Nucleus accumbens (tissue), 56 donors: ENCODE measurements at places on chromosomes 12 and 14.

GRCh38 chr14:102523569-102524450, 14.2 kb upstream of the ANKRD9 start:
- DNase-seq, result no peak

DNA sequence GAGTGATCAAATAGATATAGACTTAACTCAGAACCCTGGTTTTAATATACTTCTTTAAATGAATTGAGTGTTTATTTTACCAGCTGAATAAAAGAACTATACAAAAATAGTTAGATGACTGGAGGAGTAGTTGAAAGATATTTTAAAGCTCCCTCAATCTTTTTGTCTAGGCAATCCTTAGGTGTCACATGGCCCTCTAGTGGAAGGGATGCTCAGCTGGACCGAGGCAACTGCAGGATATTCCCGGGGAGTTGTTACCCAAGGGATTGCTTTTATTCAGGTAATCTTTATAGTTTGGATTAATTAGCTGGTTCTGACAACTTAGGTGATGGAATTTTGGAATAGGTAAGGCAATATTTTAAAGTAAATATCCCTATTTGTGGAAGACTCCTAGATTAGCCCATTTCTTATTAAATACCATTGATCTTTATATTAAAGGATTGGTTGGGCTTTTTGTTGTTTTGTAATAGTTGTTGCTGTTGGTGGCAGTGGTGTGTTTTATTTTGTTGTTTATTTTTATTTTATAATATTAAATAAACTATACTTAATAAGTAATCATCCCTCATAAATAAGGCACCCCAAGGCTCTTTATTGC, 57.1 kb downstream of the ZDHHC17 start:
- DNase-seq, result no peak

GRCh38 chr12:66898700-66899469, 220.0 kb upstream of the GRIP1 start:
- DNase-seq, result no peak

GRCh38 chr12:120216742-120217605, 16.1 kb upstream of the RPLP0 start:
- no peak for DNase-seq

- no peak for DNase-seq
These were observed 5.8 kb downstream of the ADCK1 start for GRCh38 chr14:77805706-77806105.

DNA sequence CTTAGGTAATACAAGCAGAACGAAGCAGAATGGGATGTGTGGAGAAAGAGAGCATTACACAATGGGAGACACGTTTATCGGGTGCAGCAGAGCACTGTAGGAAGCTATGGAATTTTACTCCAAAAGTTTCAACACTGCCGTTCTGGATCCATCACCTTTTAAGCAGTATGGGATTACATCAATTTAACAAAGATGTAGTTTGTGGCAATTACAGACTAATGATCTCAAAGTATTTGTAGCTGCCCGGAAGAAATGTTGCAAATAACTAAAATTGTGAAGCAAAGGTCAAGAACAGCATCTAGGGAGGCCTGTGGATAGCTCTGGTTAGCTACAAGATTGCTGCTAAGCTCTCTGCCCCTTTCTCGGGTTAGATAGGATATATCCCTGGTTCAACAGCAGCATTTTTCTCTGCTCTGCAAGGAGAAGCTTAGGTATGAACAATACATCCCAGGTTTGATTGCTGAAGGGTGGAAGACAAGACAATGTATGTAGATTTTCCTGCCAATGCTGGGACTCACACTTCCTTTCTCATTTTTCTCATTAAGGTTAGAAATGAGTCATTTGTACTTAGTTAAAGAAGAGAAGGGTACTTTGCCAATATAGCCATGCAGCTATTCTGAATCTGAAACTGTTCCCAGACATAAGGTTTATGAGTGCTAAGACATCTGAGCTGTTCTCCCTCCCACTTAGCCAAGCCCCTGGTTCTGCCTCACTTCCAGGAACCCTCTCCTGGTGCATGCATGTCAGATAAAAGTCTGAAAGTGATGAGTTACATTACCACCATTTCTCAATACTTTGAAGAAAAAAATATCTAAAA, 75.0 kb upstream of the HIF1A start:
- DNase-seq, result no peak

- no peak for DNase-seq
These were observed 35.8 kb downstream of the FLVCR2 start for GRCh38 chr14:75614179-75614578.

GRCh38 chr12:58386136-58386535, 444.8 kb downstream of the ATP23 start:
- no peak for DNase-seq

DNA sequence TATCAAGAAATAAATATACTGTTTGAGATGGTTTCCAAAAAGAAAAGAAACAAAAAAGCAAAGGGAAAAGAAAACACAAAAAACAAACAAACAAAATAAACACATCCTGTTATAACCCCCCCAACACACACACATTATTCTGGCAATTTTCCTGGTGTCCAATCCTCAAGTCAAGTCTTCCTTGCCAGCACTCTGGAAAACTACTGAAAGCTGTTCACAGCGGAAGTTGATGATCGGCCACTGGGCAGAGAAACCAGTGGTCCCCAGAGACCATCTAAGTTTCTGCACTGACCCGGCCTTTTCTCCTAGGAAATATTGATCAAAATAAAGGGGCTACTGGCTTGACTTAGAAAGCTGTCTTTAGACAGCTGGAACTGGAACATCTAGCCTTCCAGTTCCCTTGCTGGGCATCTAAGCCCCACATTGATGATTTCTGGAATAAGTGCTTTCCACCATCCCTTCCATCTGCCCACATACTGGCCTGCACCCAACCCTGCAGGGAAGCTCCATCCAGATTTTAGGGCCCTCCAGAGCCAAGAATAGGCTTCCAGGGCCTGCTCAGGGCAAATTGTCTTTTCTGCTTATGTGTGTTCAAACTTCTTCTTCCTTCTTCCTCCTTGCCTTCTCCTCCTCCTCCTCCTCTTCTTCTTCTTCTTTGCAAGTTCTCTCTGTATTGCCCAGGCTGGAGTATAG, 11.6 kb upstream of the PPP1CC start:
- no peak for DNase-seq

DNA sequence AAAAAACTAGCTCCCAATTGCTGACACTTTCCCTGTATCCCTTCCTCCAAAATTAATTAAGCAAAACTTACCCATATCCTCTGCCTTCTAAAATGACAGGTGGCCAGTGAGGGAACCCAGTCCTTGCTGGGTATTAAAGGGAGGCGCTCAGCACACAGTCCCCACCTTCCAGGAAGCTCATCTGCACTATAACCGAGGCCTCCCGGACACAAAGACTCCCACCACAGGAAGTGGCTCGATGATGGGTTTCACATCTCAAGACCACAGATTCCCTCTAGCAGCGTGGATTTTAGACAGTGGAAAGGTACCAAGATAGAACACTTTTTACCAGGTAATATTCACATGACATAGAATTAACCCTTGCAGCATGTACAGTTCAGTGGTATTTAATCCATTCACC, 126.8 kb upstream of the NCOR2 start:
- no peak for DNase-seq

DNA sequence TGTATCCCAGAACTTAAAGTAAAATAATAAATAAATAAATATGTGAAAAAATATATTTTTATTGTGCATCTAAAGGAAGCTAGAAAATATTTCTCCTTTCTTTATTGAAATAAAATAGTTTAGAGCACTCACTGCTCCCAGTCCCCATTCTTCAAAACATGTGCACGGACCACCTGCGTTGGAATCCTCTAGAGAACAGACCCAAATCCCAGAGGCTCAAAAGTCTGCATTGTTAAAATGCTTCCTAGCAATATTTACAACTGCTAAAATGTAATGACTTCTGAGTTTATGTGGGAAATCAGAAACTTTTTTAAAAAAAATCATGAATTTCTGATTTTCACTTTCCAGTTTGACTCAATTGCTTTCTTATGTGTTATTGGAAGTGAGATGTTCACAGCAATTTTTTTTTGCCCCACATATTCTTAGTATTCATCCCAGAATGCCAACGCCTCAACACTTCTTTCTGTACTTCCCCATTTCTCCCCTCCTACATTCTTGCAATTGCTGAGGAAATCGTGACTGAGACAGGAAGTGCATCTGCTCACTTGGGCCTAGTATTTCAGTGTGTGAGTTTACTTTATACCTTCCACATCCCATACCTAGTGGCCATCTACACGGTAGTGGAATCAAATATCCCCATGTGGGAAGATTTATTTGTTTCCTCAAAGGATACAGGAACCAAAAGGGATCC, 116.0 kb upstream of the FLRT2 start:
- DNase-seq, result no peak

GRCh38 chr12:19457561-19457960, 18.3 kb downstream of the AEBP2 start:
- no peak for DNase-seq

- DNase-seq, result no peak
These were observed 74.5 kb upstream of the DYNC1H1 start for GRCh38 chr14:101889898-101890297.

- DNase-seq, result no peak
These were observed 344.0 kb downstream of the BCL11B start for GRCh38 chr14:98927986-98928385.

GRCh38 chr12:122886851-122887818, 8.8 kb downstream of the VPS37B start:
- DNase-seq, result no peak

DNA sequence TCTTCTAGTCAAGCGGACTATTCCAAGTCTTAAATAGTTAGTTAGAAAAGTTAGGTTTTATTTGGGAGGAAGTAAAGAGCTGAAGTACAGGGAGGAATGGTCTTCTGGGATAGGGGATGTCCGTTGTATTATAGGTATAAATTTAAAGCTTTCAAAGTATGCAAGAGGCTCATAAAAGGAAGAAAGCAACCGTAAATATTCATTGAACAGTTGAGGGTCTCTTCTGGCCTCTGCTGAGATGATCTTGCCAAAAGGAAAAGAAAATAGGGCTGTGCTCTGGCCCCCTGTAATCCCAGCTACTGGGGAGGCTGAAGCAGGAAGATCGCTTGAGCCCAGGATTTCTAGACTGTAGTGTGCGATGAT, 377 bp upstream of the TIMELESS start:
- no peak for DNase-seq

DNA sequence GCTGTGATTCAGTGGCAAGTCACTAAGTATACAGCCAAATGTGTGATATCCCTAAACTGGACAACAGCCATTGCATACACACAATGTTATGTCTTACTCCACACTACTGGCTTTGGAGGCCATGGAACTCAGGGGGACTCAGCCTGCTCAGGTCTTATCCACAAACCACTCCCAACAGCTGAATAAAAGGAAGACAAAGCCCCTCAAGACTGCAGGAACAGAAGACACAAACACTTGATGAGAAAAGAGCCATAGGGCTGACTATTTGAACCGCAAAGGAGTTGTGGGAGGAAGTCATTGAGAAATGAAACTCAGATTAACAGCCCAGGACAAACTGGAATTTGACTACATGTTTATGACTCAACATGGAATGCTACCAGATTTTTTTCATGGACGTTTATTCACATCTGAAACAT, 40.9 kb downstream of the PTGER2 start:
- DNase-seq, result no peak

GRCh38 chr12:123389560-123390351, 5.8 kb downstream of the KMT5A start:
- no peak for DNase-seq

DNA sequence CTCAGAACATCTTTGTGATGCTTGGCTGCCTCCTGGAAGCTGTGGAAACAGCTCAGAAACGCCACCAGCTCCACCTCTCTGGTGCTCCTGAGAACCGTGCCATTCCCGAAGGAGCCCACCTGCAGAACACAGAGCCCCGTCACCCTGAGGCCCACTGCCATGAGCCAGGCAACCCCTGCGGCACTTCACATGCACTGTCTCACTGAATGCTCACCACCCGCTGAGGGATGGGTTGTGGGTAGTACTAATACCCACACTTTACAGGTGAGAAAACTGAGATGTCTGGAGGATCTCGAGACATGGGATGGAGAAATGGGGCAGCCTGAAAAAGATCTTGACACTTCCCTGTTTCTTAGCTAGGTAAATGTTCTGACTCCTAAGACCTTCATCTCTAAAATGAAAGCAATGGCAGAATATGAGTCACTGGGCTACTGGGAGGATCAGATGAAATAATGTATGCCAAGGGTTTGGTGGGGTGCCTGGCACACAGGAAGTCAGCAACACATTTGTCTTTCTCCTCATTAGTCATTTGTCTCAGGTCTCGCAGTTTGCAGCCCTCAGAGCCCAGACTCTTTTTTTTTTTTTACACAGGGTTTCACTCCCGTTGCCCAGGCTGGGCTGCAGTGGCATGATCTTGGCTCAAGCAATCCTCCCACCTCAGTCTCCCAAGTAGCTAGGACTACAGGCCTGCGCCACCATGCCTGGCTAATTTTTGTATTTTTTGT, 5.3 kb downstream of the OASL start:
- DNase-seq, result no peak

- DNase-seq, result no peak
These were observed 209.0 kb upstream of the FBXO33 start for GRCh38 chr14:39641224-39641623.

DNA sequence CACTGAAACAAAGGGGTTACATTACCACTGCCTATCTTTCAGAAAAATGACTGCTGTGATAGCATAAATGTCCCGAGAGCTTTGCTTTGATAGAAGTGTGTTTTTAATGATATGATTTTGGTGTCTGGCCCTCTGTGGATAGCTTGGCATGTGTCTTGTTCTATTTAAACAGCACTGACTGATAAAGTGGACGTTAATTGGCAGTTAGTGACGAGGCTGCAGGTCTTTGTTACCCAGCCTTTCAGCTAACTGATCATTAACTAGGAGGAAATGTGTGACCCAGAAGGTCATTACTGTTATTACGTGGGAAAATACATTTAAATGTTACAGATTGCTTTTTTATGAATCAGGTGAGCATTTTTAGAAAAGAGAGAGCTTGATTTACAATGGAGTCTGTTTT, 428.3 kb downstream of the DIO2 start:
- DNase-seq, result no peak

- no peak for DNase-seq
These were observed 11.5 kb downstream of the GNS start for GRCh38 chr12:64747695-64748094.

GRCh38 chr12:18239526-18239925, 21.8 kb upstream of the PIK3C2G start:
- no peak for DNase-seq

DNA sequence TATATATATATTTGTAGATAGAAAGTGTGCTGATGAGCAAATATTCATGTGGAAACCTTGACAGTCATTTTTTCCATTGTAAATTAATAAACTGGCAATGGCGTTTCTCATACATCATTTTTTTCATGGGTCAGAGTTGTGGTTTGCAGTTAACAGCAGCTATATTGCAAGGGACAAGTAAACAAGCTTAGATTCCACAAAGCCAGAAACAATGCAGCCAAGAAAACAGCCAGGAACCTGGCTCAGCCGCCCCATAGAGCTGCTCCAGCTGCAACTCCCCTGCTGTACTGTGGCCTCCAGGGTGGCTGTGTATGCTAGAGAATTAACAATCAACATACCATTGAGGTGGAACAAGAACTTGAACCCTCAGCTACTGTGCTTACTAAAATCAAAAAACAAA, 298.2 kb downstream of the TMEM132D start:
- DNase-seq, result no peak

- peak; percentile 61 for DNase-seq
These were observed 640 bp downstream of the ARMH4 start for GRCh38 chr14:58151133-58152013.

GRCh38 chr12:13004361-13004760, 4.3 kb upstream of the HEBP1 start:
- DNase-seq, result no peak

GRCh38 chr14:70018713-70019211, 139.5 kb downstream of the SMOC1 start:
- no peak for DNase-seq

GRCh38 chr12:116376354-116377193, 99.1 kb upstream of the MED13L start:
- DNase-seq, result no peak
